ENCODE measurements at places on chromosomes 6 and 20.
A peak's percentile ranks its signal among the peaks of the same experiment; 100 is the strongest.

DNA sequence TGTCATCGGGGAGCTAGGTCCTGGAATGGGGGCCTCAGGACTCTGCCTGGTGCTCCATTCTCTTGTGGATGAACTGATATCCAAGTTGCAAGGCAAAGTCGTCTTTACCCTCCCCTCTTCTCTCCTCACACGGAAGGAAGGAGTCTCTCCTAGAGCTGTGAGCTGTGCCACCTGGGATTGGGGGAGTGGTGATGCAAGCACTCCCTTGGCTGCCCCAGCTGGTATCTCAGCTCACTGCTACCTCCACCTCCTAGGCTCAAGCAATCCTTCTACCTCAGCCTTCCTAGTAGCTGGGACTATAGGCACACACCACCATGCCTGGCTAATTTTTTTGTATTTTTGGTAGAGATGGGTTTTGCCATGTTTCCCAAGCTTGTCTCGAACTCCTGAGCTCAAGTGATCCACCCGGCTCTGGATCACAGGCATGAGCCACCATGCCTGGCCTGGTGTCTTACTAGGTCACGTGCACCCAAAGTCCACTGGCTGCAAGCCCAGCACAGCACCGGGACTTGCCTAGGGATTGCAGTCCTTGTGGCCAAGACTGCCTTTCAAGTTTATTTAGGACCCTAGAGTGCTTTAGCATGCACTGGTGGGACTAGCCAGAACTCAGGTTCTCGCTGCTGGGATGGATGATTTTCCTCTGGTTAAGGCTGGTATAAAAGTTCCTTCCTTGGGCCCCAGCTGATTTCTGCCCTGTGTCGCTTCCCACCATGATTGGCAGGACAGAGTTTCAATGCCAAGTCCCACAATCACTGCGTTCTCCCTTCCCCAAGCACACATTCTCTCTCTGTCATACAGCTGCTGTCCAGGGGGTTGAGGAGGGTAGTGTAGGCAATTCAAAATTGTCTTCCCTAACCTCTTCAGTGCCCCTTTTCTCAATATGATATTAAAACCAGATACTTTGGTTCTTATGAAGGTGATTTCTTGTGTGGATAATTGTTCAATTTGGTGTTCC is 33.5 kb downstream of the SMAP1 start:
- DNase-seq, result no peak

DNA sequence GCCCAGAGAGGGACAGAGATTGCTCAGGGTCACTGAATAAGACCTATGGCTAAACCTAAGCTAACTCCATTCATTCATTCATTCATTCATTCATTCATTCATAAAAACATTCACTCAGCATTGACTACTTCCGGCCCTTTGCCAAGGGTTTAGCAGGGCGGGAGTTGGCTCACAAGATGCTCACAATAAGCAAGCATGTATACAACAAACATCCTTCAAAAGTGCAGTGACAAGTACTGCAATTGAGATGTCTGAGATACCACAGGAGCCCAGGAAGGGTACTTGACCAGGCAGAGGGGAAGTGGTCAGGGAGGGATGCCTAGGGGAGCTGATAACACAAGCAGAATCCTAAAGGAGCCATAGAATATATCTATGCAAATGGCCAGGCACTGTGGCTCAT is 18.2 kb upstream of the KIAA1755 start:
- DNase-seq, result peak; percentile 64

- no peak for DNase-seq
Measured at GRCh38 chr20:5356941-5357340, 40.2 kb upstream of the PROKR2 start.

GRCh38 chr20:4681991-4682401 is 39.7 kb upstream of the PRND start:
- DNase-seq, result no peak

GRCh38 chr20:46226602-46227001 is 81.7 kb downstream of the CDH22 start:
- DNase-seq, result no peak

DNA sequence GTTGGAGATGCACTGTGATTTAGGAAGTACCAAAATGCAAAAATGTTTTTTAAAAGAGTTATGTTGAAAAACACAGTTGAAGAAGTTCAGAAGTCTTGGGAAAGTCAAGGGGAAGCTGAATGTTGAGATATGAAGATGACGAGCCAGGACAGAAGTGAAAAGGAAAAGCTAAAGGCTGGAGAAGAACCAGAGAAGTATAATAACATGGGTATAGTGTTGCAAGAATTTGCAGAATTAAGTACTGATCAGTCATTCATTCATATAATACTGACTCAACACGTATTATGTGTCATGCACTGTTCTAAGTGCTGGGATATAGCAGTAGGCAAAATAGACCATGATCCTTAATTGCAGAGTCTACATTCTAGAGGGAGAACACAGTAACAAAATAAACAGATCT is 432.8 kb downstream of the CDC5L start:
- DNase-seq, result no peak

- DNase-seq, result no peak
Measured at GRCh38 chr6:98904096-98904495, 43.6 kb downstream of the FBXL4 start.

DNA sequence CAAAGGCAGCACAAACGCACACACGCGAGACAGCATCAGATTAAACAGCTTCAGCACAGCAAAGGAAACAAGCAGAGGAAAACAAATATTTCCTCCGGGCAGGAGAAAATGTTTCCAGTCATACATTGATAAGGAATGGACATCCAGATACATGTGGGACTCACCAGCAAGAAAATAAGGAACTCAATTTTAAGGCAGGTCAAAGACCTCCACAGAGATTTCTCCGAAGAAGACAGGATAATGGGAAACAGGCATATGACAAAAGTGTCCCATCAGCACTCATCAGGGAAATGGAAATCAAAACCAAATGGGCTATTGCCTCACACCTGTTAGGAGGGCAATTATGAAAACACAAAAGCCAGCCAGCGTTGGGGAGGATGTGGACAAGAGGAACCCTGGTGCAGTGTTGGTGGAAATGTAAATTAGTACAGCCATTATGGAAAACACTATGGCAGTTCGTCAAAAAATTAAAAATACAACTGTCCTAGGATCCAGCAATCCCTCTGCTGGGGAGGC is 9.7 kb upstream of the SLCO4A1 start:
- no peak for DNase-seq

DNA sequence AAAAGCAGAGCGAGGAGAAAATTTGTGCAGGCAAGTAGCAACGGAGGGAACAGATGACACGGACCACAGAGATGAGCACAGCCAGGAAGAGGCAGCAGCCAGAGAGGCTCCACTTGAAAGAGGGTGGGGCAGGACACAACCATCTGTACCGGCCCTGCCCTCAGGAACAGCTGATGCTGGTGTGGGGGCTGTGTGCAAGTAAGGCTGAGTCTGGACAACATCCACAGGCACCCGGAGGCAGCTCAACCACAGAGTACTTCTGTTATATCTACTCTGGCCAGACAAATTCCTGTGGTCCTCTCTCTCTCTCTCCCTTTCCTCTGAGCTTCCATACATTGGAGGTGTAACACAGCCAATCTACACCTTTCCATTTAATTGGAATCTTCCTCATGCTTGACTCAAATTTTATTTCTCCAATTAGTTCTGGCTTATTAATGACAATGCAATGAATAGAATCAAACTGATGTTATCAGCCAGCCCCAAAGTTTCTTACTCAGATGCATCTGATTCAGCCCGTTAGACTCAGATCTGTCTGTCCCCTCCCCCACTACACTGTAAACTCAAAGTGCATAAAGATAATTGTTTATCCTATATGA is 24.9 kb downstream of the KIF13A start:
- peak; percentile 77 for DNase-seq

- no peak for DNase-seq
Measured at GRCh38 chr20:58918621-58919020, 62.4 kb upstream of the NELFCD start.

- no peak for DNase-seq
Measured at GRCh38 chr6:138113588-138114210, 6.5 kb upstream of the PERP start.

DNA sequence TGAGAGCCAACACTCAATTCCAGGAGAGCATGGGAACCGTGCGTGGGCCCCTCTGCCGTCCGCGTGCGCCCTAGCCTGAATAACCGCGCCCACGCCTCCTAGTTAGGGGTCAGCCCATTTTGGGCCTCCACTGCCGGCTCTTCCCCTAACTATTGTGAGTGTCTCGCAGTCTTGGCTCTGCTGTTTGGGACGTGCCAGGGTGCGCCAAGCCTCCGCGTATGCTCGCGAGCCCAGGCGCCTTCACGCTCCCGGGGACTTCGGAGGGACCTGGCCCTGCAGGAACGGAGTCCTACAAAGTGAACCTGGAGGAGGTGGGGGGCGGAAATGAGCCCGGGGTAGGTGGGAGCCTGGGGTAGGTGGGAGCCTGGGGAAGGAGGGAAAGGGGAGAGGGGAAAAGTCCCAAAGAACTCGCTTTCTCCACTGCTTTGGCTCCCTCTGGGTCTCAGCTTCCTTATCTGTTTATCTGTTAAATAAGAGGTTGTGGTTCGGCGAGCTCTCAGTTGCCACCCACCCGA is 873 bp upstream of the GCM2 start:
- DNase-seq, result no peak

GRCh38 chr20:24718696-24719095 is 230.4 kb upstream of the CST7 start:
- peak; percentile 92 for DNase-seq

- no peak for DNase-seq
Measured at GRCh38 chr6:141551318-141551717, 581.4 kb upstream of the GJE1 start.

DNA sequence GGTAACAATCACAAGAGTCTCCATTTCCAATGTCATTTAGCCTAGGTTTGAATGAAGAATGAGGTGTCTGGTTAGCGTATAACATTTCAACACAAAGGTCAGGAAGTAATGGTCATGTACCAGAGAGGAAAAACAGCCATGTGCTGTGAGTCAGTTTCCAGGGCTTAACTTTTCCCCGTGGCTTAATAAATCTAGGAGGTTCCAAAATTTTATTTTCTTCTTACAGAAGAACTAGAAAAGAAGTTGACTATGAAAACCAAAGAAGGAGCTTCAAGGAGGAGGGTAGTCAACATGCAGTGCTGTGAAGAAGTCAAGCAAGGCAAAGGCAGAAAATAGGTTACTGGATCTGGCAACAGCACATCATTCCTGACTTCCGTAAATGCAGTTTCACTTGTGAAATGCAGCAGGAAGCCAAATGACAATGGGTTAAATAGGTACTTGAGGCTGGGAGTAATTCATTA is 8.4 kb upstream of the GABRR2 start:
- no peak for DNase-seq

GRCh38 chr6:53290537-53291510 is 57.9 kb downstream of the ELOVL5 start:
- no peak for DNase-seq

DNA sequence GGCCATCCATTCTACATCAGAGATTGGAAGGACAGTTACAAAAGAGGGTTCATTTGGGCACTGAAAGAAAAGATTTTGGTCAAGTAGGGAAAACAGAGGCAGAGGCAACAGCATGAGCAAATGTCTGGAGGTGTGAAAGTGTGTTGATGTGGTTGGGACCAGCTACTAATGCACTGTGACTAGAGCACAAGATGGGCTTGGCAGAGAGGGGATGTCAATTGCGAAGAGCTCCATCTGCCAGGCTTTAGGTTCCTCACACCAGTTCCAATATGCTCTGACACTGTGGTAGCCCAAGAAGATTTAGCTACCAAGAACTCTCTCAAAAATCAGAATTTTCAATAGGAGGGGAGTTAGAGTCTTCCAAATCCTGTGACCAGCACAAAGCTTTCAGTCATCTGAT is 42.1 kb downstream of the TRAF3IP2 start:
- DNase-seq, result peak; percentile 66

- DNase-seq, result peak; percentile 98
Measured at GRCh38 chr20:44018259-44018941, 103.7 kb downstream of the TOX2 start.

All from NCI-H524 (cell line).